Stimulated activated CD4-positive, alpha-beta T cell treated with anti-CD3 and anti-CD28 coated beads, TNF-alpha, amount 100 ng/mL, for 48 hours (primary cell): ENCODE measurements at places on chromosomes 7 and 10.

DNA sequence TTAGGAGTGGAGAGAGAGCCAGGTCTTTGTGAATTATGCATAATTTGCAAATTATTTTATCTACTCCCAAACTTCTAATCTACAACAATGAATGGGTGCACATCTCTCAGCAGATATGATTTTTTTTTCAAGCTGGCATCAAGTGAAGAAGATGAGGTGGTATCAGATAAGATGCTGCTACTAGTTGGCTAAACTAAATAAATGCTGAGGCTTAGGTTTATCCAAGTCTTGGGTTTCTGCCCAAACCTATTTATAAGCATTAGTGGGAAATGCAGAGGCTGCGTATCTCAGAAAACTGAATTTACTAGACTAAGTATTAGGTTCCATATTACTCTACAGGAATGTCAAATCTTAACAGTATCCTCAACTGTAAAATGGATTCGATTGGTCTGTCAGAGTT lies 703.0 kb upstream of the CELF2 start:
- no peak for DNase-seq

DNA sequence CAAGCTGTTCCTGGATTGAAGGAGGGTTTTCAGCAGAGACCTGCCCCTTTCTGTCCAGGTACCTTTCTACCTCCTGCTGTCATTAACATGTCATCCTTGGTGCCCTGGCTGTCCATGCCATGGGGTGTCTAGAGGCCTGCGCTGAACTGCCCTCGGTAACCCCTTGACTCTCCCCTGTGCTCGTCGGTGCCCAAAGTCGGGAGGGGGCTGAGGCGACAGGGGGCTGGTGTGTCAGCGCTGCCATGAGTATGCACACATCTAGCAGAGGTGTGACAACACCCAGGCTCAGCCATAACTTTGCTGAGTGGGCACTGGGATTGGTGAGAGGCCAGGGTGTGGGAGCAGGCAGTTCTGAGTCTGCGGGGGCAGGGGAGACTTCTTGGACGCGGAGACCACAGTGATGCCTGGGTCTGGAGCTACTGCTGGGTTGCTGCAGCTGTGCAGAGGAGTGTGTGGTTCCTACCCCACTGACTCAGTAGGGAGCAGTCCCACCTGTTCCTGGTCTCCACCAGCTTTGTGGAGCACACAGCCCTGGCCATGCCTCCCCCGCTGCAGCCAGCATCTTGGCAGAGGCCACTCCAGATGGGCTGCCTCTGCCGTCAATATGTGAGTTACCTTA lies 376.2 kb upstream of the SEMA3C start:
- DNase-seq: no peak

GRCh38 chr7:45677311-45677900 lies 103.2 kb downstream of the ADCY1 start:
- DNase-seq: no peak

DNA sequence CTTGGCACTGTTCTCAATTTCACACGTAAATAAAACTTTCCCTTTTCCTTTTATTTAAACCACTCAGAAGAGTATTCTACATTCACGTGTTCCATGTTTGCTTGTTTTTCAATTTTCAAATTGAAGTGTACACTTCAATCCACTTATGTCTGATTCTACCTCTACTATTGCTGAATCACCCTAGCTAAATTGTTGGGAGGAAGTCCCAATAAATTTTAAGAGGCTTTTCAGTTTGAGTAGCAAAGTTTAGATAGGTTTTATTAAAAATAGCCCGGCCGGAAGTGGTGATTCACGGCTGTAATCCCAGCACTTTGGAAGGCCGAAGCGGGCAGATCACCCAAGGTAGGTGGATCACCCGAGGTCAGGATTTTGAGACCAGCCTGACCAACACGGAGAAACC lies 1414.7 kb upstream of the CELF2 start:
- no peak for DNase-seq

GRCh38 chr7:150631084-150631826 lies 930 bp downstream of the GIMAP6 start:
- DNase-seq: no peak

GRCh38 chr10:89235073-89235798 lies 16.3 kb downstream of the LIPA start:
- no peak for DNase-seq

GRCh38 chr7:27930910-27931476 lies 191.0 kb downstream of the TAX1BP1 start:
- no peak for DNase-seq

DNA sequence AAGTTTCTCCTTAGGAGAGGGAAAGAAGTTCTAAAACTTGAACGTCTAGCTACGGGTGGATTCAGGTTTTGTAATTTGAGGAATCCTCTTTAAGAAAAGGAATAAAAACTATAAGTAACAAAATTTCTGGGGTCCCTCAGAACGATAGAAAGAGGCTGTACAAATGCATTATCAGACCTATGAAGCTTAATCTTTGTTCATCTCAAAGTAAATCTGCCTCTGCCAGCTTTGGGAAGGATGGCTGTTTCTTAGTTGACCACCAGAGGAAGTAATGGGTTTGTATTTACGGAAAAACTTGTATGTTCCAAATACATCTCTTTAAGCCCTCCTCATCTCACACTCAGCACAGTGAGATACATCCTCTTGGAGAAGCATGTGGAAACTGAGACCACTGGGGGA lies 864 bp downstream of the PSTK start:
- no peak for DNase-seq

DNA sequence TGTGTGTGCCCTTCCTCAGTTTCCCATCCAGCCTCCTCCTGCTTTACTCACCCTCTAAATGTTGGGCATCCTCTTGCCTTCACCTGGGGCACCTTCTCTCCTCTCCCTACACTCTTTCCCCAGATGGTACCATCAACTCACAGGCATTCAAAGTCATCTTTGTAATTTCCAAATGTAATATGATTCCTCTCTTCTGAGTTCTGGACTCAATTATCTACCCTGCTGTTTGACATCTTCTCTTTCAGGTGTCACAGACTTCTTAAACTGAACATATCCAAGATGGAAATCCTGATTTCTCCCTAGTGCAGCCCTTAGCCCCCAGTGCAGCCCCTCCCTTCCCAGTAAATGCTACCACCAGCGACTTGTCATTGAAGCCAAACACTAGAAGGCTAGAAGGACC lies 422.8 kb downstream of the KCNMA1 start:
- no peak for DNase-seq

DNA sequence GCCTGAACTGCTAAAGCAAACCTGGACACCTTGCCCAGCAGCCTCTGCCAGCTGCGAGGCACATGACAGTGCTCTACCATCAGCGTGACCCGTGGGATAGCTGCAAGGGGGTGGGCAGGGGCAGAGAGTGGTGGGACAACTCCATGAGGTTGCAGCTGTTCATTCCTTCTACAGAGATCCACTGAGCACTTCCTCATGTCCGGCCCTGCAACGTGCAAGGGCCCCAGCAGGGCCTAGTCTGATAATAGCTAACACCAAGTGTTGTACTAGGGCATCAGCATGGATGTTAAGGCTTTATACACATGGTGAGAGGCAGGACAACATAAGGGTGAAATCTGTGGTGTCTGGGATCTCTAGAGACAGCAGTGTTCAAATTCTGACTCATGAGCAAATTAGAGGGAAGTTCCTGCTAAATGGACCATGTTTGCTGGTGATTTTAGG lies 14.3 kb downstream of the NOD1 start:
- no peak for DNase-seq

DNA sequence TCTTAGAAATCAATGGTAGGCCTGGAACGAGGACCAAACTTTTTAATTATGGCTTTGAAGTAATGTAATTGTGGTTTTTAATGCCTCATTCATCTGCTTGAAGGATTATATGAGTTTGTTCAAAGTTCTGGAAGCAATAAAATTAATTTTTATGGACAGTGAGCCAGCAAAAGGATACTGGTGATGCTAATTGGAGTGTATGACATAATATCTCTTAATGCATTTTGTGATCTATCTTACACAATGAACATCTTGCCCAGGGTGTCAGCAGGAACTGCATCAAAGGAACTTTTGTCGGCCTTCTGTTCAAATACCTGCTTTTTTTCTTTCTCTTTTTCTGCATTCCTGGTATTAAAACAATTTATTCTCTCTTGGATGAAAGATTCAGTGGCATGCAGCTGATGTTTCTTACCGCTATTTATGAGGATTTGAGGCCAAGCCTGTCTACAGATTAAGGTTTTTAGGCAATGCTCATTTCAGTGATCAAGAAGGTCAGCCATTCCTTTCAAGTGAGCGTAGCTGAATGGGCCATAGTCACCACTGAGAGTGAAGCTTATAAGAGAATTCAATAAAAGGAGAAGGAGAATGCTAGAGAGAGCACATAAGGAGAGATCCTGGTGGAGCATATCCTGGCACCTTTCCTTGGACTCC lies 974.8 kb downstream of the SORCS3 start:
- DNase-seq: no peak

- no peak for DNase-seq
Measured at GRCh38 chr10:115580239-115580638, 487.1 kb downstream of the ATRNL1 start.

GRCh38 chr10:97399843-97400545 lies 1.1 kb downstream of the RRP12 start:
- DNase-seq: no peak

- DNase-seq: no peak
Measured at GRCh38 chr7:102146122-102146521, 140.5 kb upstream of the SH2B2 start.

DNA sequence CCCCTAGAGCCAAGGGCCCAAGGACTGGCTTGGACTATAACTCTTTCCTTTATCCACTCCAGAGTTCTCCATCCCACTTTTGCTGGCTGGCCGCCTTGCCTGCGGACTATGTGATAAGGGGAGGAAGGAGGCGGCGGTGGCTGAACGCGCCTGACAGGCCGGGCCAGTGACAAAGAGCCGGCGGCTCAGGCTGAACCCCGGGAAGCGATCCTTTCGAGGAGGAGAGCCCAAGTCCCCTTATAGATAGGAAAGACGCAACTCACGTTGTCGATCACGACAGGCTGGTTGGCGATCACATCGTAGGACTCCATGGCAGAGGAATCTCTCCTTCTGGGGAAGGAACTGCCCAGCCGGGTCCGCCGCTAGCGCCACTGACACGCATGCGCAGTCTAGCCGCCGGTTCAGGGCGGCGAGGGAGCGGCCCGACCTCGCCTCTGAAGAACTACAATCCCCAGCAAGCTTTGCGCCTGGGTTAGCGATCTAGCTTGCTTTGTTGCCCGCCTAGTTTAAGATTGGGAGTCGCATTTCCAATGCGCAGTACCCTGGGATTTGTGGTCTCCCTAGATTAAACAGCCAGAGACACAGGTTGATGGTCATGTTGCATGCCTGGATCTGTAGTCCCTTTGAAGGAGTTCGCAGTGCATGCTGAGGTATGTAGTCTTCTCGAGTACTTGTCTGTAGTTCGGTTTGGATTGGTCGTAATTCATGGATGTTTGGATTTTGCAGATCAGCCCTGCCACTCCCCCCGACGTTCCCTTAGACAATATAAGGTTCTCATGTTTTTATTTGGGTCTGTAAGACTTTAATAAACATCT lies at the start of gene ACTR1A:
TSS of gene ACTR1A (minus strand) at position 376 of the 815 bp plus-strand sequence. CDS start at position 311, 65 bp downstream.
- DNase-seq: peak; percentile 88

- no peak for DNase-seq
Measured at GRCh38 chr7:77866786-77867536, 68.4 kb downstream of the PHTF2 start.

DNA sequence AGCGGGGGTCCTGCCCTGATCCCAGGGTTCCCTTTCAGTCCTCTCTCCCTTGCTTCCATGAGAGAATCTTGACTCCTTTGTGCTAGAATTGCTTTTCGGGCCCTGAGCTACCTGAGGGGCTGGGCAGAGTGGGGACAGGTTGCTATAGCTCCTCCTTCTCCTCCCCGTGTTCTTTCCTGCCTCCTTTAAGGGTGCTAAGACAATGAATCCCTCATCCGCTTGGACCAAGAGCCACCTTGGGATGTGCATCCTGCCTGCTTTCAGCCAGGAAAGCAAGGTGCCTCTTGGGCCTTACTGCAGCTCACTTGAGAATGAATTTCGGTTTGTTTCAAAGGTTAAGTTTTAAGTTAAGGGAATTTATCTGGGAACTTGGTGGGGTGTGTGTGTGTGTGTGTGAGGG lies 53.6 kb downstream of the ADRA2A start:
- no peak for DNase-seq

DNA sequence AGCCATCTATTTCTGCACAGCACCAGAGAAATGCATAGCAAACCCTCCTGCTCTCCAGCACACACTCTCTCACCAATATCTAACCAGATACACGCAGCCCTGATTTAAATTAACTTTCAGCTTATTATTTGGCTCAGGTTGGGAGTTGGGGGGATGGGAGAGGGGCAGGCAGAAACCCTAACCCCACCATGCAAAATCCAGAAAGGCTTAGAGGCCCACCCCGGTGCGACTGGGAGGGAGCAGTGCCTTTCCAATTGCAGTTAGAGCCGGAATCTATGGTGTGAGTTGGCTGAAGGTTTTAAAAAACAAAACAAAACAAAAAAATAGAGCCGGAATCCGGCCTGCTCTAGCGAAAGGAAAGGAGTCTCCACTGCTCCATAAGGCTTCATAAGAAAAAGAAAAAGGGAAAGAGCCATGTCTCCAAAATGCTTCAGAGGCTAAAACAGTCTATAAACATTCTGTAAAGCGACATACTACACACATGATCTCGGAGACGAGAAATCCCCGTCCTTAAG lies 2.9 kb downstream of the IGF2BP3 start:
- DNase-seq: no peak

DNA sequence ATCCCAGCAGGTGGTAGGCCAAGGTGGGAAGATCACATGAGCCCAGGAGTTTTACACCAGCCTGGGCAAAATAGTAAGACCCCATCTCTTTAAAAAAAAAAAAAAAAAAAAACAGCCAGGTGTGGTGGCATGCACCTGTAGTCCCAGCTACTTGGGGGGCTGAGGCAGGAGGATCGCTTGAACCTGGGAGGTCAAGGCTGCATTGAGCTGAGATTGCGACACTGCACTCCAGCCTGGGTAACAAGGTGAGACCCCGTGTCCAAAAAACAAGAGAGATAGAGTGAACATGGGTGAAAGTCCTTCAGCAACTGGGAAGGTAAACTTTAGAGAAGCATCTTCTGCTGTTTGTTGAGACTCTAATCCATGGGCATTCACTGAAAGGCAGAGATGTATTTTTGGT lies 6.3 kb upstream of the LAMTOR4 start:
- no peak for DNase-seq
